ENCODE measurements at places on chromosomes 3 and 15.

DNA sequence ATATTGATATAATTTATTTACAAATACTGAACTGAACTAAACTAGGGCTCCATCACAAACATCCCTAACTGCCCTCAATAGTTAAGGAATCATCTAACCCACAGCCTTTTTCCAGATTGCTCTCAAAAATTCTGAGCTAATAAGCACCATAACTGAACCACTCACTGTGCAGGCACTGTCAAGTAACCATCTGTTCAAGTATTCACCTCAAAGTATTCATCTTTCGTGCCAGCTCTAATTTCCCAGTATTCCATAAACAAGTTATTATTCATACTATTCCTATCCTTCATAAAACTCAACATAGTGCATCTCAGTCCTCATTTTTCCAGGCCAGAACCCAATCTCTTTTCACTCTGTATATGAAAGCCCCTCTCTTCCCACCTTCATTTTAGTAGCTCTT, 41.1 kb downstream of the THBS1 start:
- DNase-seq = no peak

DNA sequence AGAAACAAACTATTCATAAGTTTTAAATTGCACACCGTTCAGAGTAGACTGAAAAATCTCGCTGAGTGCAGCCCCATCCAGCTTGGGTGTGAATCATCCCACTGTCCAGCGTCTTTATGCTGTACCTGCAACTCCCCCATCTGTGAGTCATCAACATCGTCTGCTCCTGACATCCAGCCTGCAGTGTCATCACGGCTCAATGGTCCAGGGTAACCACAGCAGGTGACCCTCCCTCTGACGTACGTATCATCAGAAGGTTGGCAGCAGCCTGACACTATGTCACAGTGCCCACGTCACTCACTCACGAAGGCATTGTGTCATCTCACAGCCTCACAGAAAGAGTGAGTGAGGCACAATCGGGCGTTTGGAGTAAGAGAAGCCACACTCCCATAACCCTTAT, 65.2 kb downstream of the TPRA1 start:
- DNase-seq = no peak

- no peak for DNase-seq
Observed at GRCh38 chr3:88809993-88810392, 297.4 kb upstream of the EPHA3 start.

DNA sequence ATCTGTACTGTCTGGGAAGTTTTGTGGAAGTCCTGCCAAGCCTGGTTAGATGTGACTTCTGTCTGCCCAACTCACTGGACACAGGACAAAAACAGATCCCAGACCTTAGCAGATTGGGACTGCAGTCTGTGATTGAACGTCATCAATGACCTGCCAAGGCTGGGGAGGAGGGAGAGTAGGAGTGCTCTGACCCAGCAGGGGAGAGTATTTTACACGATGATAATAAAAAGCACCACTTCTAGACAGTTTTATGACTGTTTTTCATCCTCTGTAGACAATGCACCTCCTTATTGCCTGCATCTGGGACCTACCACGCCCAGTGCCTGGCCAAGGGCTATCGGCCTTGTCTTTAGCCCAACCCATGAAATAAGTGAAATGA, 102.3 kb upstream of the NR2E3 start:
- DNase-seq = no peak

DNA sequence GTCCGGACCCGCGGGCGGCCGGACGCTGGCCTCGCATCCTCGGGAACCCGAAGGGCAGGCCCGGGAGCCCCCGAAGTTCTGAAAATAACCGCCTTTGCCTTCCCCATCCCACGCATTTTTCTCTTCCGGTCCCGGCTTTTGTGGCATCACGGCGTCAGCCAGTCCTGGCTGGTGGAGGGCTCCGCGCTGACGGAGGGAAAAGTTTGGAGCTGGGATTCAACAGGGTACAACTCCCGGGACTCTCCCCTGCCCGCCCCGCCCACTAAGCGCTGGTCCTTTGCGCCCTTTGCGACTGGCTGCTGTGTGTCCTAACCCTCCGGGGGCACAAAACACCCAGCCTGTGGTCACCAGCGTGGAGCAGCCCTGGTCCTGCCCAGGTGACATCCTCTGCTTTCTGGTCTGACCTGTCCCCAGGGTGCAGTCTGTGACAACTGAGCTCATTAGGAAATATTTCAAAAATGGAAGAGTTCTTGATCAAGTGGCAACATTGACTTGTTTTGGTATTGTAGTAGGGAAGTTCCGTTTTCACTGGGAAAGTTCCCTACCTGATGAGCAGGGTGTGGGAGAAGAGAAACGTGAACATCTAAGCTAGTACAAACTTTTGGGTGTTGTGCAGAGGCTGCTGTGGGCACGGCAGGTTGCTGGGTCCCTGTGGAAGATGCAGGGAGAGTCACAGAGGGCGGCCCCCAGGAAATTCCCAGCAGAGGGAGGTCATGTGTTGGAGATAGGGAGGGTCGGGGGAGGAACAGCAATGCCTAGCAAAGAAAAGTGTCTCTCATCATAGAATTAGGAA, 775 bp downstream of the ARNT2 start:
- DNase-seq = no peak

DNA sequence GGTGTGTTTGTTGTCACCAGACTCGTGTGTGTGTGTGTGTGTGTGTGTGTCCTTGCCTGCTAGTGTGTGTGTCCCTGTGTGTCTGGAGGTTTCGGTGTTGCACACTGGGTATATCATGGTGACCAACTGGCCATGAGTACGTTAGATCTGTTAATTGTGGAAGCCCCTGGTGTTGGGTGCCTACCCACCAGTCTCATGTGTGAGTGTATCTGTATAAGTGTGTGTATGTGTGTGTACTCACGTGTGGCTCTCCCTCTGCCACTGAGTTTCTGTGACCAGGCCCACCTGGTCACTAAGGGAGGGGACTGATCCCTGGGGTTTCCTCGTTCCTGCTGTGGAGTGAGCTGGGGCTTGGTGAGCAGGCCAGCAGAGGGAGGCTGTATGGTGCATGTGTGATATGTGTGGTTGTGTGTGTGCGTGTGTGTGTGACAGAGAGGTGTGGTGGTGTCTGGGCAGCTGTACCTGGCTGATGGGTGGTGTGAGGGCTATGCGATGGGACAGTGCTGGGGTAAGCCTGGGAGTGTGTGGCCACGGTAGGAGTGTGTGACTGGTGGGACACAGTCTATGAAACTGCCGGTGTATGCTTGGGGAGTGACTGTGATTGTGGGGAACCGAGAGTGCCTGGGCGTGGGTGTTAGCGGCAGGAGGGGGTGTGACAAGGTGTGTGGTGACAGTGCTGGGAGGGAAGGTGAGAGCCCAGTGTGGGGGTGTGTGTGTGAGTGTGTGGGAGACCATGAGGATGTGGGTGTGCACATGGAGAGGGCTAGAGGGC, 1.8 kb downstream of the PRKCD start:
- peak; percentile 50 for DNase-seq

DNA sequence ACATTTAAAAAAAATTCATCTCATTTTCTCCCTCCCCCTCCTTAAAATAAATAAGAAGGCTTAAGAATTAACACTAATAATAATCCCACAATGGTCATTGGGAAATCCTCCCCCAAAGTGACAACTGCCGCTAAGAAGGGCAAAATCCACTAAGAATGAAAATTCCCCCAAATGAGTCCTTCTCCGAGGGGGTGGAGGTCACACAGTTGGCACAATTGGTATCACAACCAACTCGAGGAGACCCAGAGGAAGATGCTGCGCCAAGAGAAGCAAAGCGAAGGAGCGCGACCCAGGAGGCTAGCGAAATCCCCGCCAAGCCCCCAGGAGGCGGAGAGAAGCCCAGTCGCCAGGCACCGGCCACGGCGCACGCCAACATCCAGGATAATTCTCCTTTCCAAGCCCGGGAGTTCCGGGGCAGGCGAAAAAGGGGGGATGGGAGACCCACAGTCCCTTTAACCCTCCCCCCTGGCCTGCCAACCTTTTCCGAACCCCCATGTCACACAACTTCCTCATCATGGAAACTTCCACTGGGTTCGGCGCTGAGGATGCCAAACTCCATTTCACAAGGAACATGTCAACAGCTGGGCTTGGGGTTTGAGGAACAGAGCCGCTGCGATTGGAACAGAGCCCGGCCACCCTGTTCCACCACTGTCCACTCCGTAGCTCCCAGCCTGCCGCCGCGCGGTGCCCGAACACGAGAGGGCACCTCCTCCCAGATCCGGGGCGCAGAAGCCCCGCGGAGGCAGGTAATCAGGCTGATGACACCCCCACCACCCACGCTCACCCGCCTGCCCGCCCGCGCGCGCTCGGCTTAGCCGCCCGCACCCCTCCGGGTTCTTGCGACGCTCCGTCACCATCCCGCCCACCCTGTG, 668 bp downstream of the THRB start:
- DNase-seq = no peak

- DNase-seq = no peak
Observed at GRCh38 chr3:63954182-63954581, 42.0 kb upstream of the SCAANT1 start.

DNA sequence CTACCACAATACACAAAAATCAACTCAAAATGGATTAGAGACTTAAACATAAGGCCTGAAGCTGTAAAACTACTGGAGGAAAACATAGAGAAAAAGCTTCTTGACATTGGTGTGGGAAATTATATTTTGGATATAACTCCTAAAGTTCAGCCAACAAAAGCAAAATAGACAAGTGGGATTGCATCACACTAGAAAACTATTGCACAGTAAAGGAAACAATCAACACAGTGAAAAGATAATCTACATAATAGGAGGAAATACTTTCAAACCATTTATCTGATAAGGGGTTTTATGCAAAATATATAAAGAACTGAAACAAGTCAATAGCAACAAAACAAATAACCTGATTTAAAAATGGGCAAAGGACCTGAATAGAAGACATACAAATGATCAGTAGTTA, 37.6 kb upstream of the TP63 start:
- no peak for DNase-seq

DNA sequence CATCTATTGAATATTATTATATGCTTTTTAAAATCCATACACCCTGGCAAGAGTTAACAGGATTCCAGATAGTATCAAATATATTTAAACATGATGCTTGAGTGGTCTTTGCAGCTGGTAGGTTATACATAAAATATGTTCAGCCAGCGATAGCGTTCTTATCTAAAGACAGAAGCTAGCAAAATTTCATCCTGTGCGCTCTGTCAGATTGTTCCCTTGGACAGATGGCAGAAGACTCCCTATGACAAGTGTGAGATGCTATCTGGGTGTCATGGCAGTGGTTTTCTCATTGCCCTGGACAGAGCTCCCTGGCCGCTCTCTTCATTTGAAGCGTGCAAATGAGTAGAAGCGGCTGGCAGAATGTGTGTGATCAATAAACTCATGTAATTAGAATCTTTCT, 175.2 kb upstream of the SOX14 start:
- DNase-seq = no peak

GRCh38 chr15:90160781-90161727, 40.1 kb upstream of the SEMA4B start:
- DNase-seq = no peak

DNA sequence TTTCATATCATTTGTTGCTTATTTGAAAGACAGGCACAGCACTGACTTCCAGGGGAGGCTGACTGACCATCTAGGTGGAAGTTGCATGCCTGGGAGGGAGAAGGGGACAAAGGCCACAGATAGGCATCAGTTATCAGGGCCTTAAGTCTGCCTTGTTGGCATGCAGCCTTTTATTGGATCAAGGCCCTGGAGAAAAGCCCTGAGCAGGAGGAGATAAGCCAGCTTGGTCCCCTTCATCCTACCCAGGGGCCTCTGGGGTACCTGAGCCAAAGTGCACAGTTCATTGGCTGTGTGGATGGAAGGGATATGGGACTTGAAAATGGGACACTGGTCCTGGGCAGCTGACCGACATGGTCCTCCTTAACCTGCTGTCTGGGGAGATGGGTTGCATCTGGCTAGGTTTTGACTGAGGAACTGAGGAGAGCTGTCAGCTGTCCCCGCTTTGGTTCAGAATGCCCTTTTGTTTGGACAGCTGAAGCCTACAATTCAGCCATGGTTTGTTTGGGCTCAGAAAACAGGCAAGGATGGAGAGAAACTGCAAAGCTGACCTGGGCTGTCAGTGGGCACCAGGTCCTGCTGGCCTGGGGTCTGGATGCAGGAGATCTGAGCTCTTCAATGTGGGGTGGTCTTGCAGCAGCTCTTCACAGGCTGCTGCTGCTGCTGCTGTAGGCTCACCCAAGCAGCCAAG, 60.0 kb downstream of the FLNB start:
- DNase-seq = no peak

- DNase-seq = no peak
Observed at GRCh38 chr3:9205345-9206143, 43.9 kb downstream of the SRGAP3 start.

- no peak for DNase-seq
Observed at GRCh38 chr3:194905696-194906095, 220.0 kb downstream of the FAM43A start.

DNA sequence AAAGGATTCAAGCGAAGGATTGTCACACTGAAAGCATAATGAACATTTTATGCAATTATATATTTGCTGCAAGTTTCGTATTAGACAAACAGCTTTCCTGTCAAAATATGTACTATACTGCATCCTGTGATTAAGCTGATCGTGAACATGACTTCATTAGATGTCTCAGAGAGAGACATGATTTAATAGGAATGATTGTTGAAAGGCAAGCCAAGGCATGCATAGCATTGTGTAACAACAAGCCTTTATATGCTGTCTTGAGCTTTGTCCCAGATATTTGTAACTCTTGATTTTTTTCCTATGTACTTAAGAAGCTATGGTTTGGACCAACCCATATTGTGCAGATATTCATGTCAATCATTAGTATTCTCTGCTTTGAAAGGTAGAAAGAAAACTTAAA, 309.1 kb downstream of the KCNH8 start:
- DNase-seq = no peak

GRCh38 chr3:44130249-44130648, 111.4 kb upstream of the TOPAZ1 start:
- no peak for DNase-seq

DNA sequence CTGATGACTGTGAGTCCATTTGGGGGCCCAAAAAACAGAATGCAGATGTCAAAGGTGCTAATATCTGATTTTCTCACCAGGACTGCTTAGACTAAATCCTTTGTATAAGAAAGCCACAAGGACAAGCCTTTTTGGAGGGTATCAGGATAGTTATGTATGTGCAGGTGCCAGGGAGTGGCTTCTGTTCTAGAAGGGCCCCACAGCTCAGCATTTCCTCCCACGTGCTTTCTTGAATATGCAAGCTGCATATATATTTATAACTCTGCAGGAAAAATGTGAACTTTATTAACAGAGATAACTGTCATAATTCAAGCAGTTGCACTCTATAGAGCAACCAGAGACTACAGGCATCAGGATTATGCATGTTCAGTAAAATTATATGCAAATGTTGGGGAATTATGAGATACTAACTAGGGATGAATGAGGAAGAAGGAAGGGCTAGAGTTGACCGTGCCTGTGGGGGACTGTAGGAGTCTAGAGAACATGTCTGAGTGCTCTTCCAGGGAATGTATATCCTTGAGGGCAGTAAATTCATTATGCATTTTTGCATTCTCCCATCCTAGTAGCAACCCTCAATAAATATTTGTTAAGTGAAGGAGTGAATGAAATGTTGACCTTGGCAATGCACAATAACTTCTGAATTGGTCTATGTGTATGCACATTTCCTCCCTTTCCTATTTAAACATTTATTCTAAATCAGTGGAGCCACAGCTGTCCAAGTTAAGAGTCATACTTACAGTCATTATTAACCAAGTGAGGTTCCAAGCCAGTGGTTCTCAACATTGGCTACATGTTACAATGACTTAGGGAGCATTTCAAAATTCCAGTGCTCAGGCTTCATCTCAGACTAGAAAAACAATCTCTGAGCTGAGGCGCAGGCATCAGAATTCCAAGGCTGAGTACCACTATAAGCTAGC, 94.8 kb upstream of the ANKRD28 start:
- DNase-seq = no peak

All from GM19239 (cell line).